ENCODE measurements at places on chromosomes 7 and 10. TPM values are rescaled to one million over a fixed set of nuclear protein-coding genes. Genes with fewer than 3 reads are reported as not detected.

Gene LYZL2
- not detected for total RNA-seq

Gene HOXA6
- total RNA-seq = 0.43 TPM

GRCh38 chr10:82813856-82814255, 938.9 kb downstream of the NRG3 start:
- H3K27ac ChIP-seq = no peak overlapping the region
- H3K36me3 ChIP-seq = no peaks in the 10 kb centered on the region
- H3K27me3 ChIP-seq = no peaks in the 10 kb centered on the region
- H3K4me1 ChIP-seq = no peaks in the 10 kb centered on the region
- DNase-seq = no peak
- H3K4me3 ChIP-seq = no peak overlapping the region

DNA sequence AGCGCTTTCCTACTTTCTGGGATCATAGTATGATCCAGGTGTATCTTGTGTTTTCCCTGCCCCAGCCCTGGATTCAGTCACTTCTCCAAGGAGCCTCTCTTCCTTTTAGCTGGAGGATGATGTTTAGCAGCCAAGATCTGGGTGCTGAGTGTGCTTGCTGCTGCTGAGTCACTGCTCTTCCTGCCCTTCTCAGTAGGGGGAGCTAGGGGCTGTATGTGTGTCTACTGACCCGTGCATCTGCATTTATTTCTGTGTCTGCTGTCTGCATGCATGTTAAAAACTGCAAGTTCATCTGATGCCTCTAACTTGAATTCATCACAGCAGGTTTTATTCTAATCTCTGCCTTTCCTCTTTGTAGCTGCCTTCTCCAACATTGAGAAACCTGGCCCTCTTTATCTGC, 31.6 kb downstream of the MGMT start:
- H3K27ac ChIP-seq = no peak overlapping the region
- no peak for DNase-seq
- H3K4me1 ChIP-seq = no peaks in the 10 kb centered on the region

GRCh38 chr10:130423455-130424305, 287.5 kb downstream of the GLRX3 start:
- H3K36me3 ChIP-seq = no peaks in the 10 kb centered on the region
- DNase-seq = no peak
- H3K4me1 ChIP-seq = no peaks in the 10 kb centered on the region
- H3K4me3 ChIP-seq = no peak overlapping the region
- no peaks in the 10 kb centered on the region for H3K27me3 ChIP-seq
- no peak overlapping the region for H3K27ac ChIP-seq

DNA sequence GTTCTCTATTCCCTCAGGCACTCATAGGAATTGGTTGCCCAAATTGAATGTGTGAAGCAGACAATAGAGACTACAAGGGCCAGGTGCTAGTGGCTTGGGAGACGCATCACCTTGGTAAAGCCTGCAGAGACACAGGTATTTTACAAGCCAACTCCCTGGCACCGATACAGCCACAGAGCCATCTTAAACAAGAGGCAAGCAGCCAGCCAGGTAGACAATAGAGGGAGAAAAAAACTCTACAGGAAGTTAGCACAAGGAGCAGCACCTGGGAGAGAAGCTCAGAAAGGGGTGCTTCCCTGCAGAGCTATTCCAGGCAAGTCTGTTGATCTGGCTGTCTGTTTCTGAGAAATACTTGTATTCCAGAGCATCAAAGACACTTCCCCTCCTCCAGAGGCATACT, 43.0 kb upstream of the CDK1 start:
- no peak for DNase-seq
- no peak overlapping the region for H3K4me3 ChIP-seq
- peaks cover 15% of the 10 kb centered on the region for H3K27me3 ChIP-seq
- peaks cover 12% of the 10 kb centered on the region for H3K4me1 ChIP-seq
- H3K36me3 ChIP-seq = no peaks in the 10 kb centered on the region
- H3K27ac ChIP-seq = no peak overlapping the region

GRCh38 chr10:29534590-29534989, 100.2 kb downstream of the SVIL start:
- no peak for DNase-seq
- H3K4me3 ChIP-seq = no peak overlapping the region
- H3K27me3 ChIP-seq = no peaks in the 10 kb centered on the region

- H3K27ac ChIP-seq = no peak overlapping the region
- H3K27me3 ChIP-seq = peaks cover 44% of the 10 kb centered on the region
- peaks cover 8% of the 10 kb centered on the region for H3K4me1 ChIP-seq
- DNase-seq = no peak
- H3K4me3 ChIP-seq = no peak overlapping the region
Observed at GRCh38 chr10:30034433-30035137, 24.8 kb downstream of the JCAD start.
